ENCODE measurements at places on chromosomes 4 and X. TPM values are rescaled to one million over a fixed set of nuclear protein-coding genes. Genes with fewer than 3 reads are reported as not detected.

The USP26 gene
- not detected for total RNA-seq

The TLR10 gene
- not detected for total RNA-seq

The FRMD7 gene
- not detected for total RNA-seq

The TMEM35A gene
- total RNA-seq: 7.1 TPM

The SOWAHD gene
- 0.13 TPM for total RNA-seq

The AKAP14 gene
- not detected for total RNA-seq

The MAD2L1 gene
- 11.8 TPM for total RNA-seq

The MED28 gene
- total RNA-seq: 9.9 TPM

The RPS6KA6 gene
- 1.3 TPM for total RNA-seq

The PPP4R3C gene
- total RNA-seq: not detected

The VCX2 gene
- not detected for total RNA-seq

The GYPB gene
- total RNA-seq: not detected

The BMX gene
- total RNA-seq: 4.6 TPM

The CSAG2 gene
- not detected for total RNA-seq

The STATH gene
- not detected for total RNA-seq

The FUNDC1 gene
- total RNA-seq: 12.2 TPM

The FAT1 gene
- total RNA-seq: 274 TPM

The CDX4 gene
- not detected for total RNA-seq

The GPR119 gene
- not detected for total RNA-seq

The OTC gene
- not detected for total RNA-seq

The NWD2 gene
- not detected for total RNA-seq

The ARAP2 gene
- 0.40 TPM for total RNA-seq

The ASB5 gene
- total RNA-seq: not detected

The NPNT gene
- total RNA-seq: not detected

The RPGR gene
- total RNA-seq: 5.3 TPM

The FRAS1 gene
- total RNA-seq: 0.37 TPM

The GATA1 gene
- not detected for total RNA-seq

The CLDN34 gene
- total RNA-seq: not detected

The RAB33A gene
- 0.53 TPM for total RNA-seq
